ENCODE measurements at places on chromosomes 3 and 15. TPM values are rescaled to one million over a fixed set of nuclear protein-coding genes. Genes with fewer than 3 reads are reported as not detected.

DNA sequence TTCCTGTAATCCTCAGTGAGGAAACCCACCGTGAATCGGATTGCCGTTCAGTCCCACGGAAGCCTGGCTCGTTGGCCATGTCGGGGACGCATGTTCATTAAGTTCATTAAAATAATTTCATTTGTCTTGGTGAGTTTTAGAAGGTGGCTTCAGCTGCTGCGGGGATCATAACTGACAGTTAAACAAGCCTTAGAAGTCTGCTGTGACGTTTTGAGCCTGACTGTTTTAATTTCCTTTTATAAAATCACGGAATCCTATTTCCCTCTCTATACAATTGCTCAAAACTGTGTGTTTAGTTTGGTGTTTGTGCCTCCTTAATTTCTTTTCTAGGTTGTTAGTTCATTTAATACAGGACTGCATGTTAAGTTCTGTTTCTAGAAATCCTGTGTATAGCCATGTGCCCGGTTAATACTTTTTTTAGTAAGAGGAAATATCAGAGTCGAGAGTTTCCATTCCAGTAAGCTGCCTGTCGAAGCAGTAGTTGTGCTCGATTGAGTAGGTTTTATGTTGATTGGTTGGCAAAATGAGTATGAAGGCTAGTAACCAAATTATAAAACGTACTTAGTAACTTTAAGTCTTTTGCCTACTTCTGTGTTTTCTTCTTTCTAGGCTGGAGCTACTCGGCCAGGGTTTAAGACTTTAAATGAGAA is 705 bp downstream of the NIPA2 start:
- no peaks in the 10 kb centered on the region for H3K27me3 ChIP-seq
- peaks cover 39% of the 10 kb centered on the region for H3K4me1 ChIP-seq
- H3K27ac ChIP-seq, result peak overlapping the region; percentile 97

DNA sequence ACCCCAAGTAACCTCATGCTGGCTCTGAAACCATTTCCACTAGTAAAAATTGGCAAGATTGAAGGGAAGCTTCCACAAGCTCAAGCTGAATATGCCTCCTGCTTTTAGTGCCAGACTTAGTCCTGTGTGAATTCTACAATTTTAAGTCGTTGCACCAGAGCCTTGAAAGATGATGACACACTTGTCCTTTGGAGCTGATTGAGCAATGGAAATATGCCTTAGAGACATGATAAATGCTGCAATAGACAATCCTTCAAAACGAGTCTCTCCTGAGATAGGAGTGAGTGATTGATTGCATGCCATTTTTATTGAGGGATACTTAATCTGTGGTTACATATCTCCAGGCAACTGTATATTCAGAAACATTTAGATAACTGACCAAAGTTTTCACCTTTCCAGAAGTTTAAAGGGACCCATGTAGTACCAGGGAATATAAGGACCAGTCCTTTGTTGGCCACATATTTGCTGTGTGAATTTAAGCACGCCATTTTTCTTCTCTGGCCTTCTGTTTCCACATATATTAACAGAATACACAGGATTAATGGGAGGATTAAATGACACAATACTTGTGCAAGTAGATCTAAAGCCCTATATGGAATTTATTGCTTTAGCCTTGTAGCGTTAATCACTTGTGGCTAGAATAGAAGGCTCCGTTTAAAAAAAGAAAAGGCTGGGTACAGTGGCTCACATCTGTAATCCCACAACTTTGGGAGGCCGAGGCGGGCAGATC is 65.1 kb downstream of the PPARG start:
- H3K27ac ChIP-seq, result no peak overlapping the region
- no peaks in the 10 kb centered on the region for H3K36me3 ChIP-seq
- H3K4me1 ChIP-seq, result no peaks in the 10 kb centered on the region
- peaks cover 7% of the 10 kb centered on the region for H3K27me3 ChIP-seq

DNA sequence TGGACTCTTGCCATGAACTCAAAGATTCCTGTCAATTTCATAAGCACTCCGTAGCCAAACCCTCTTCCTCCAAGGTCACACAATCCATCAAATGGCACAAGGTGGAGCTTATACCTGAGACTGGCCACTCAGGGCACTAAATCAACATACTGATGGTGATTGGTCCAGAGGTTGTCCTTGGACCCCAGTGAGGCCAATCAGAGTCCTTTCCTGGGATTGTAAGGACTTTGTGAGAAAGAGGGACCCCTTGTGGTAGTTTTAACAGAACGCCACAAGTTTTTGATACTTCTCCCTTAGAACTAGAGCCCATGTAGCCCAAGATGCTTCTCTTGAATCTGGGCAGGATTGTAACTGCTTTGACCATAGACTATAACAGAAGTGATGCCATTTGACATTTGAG is 44.4 kb upstream of the LARS2 start:
- DNase-seq, result no peak
- H3K27me3 ChIP-seq, result peaks cover 2% of the 10 kb centered on the region
- no peak overlapping the region for H3K27ac ChIP-seq
- H3K4me3 ChIP-seq, result no peak overlapping the region

DNA sequence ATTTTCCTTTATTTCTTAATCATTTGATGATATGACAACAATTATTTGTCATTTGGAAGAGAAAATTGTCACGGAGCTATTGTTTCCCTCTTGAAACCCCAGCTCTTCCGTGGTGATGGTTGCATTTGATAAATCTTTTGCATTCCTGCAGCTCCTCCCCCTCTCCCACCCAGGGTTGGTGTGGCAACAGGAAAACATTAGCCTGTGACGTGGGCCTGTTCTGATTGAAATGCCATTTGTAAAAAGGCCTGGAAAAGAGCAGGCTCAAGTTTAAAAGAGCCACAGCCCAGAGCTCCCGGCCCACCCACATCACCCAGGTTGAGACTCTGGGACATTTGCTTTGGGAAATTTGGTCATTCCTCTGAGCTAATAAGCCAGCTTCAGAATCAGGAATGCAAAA is 282.5 kb downstream of the RPLP1 start:
- H3K27ac ChIP-seq, result no peak overlapping the region
- no peak for DNase-seq
- no peaks in the 10 kb centered on the region for H3K36me3 ChIP-seq
- peaks cover 20% of the 10 kb centered on the region for H3K27me3 ChIP-seq
- no peaks in the 10 kb centered on the region for H3K4me1 ChIP-seq
- no peak overlapping the region for H3K4me3 ChIP-seq

GRCh38 chr3:114660124-114660523 is 366.3 kb downstream of the TIGIT start:
- H3K4me1 ChIP-seq, result peaks cover 13% of the 10 kb centered on the region
- H3K27me3 ChIP-seq, result no peaks in the 10 kb centered on the region
- H3K27ac ChIP-seq, result no peak overlapping the region
- no peak for DNase-seq

DNA sequence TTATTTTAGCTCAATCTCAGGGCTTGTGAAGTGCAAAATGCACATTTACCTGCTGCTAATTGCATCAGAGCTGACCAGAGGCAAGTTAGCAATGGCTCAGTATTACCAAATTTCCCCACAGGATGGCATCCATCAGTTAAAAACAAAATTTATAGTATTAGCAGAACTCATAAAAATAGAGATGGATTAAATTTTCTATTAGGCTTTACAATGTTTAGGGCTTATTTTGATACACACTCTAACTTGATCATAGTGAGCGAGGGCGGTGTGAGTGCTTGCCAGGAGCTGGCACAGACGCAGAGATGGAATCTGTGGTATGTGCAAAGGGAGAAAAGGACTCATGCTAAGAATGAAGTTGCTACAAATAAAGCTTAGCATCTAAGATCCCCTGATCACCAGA is 241.0 kb downstream of the NSUN3 start:
- no peak overlapping the region for H3K27ac ChIP-seq
- no peaks in the 10 kb centered on the region for H3K27me3 ChIP-seq
- no peak for DNase-seq
- no peaks in the 10 kb centered on the region for H3K4me1 ChIP-seq

GRCh38 chr3:15467227-15468181 is 40.1 kb downstream of the EAF1 start:
- H3K27ac ChIP-seq, result no peak overlapping the region
- H3K27me3 ChIP-seq, result no peaks in the 10 kb centered on the region
- no peak overlapping the region for H3K4me3 ChIP-seq
- no peak for DNase-seq
- no peaks in the 10 kb centered on the region for H3K36me3 ChIP-seq

- H3K4me3 ChIP-seq, result no peak overlapping the region
- H3K27ac ChIP-seq, result no peak overlapping the region
- H3K4me1 ChIP-seq, result no peaks in the 10 kb centered on the region
- no peaks in the 10 kb centered on the region for H3K36me3 ChIP-seq
- no peak for DNase-seq
Observed at GRCh38 chr3:170953736-170954135, 45.3 kb upstream of the EIF5A2 start.

DNA sequence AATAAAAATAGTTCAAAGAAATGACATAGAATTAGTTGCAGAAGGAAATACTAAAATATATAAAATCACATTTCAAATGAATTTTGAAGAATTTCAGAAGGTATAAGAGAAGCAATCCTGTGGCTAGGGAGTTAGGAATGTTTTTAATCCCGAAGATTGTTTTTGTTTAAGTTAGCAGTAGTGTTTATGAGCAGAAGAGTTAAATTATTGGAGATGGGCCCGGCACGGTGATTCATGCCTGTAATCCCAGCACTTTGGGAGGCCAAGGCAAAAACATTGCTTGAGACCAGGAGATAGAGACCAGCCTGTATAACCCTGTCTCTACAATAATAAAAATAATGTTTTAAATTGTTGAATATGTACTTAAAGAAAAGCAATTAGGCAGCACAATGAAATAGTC is 432.5 kb downstream of the MFSD1 start:
- no peak overlapping the region for H3K27ac ChIP-seq
- DNase-seq, result no peak
- no peaks in the 10 kb centered on the region for H3K4me1 ChIP-seq

- no peak overlapping the region for H3K4me3 ChIP-seq
- DNase-seq, result no peak
- peaks cover 4% of the 10 kb centered on the region for H3K27me3 ChIP-seq
- no peaks in the 10 kb centered on the region for H3K4me1 ChIP-seq
Observed at GRCh38 chr3:146594843-146595482, 10.2 kb downstream of the PLSCR5 start.

DNA sequence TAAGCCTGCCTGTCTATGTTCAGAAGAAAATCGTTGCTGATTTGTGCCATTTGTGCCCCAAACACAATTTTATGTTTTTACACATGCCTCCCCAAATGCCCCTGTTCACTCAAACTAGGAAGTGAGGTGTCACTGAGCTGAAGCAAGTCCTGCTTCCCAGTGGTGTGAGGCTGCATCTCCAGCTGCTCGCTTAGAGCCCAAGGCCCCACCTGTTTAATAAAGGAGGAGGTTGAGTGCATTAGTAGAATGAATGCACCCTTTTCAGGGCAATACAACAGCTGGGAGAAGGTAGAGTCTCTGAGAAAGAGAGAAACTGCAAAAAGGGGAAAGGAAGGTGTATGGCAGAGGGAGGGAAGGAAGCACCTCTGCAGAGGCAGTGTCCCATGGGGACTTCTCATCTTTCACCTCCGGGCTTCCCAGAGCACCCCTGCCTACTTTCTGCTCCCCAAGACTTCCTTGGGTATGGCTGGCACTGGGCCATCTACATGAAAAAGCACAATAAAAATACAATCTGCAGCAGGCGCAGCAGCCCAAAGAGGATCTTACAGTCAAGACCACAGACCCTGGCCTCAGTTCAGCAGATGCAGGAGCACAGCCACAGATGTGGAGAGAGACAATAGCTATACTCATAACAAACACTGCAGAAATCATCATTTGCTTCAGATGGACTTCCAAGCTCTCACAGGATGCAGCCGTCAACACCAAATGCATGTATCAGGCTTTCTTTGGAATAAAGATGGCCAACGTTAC is 165.9 kb downstream of the POLR2M start:
- H3K4me1 ChIP-seq, result peaks cover 9% of the 10 kb centered on the region
- peaks cover 25% of the 10 kb centered on the region for H3K27me3 ChIP-seq
- no peak for DNase-seq
- H3K36me3 ChIP-seq, result no peaks in the 10 kb centered on the region

DNA sequence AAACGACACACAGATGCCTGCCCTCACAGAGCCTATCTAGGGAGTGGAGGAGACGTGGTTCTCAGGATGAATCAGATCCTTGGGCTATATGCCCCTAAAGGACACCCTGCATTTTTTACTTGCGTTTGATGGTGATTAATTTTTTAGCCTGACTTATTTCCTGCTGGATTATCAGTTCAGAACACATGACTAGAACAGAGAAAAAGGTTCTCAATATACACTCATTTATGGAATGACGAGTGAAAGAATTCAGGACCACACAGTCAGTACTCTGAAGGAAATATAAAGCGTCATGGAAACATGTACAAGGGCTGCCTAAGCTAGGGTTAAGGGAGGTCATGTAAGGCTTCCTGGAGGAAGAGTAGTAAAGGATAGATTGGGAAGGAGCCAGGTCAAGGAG is 121.8 kb downstream of the SSR3 start:
- no peaks in the 10 kb centered on the region for H3K36me3 ChIP-seq
- H3K4me1 ChIP-seq, result no peaks in the 10 kb centered on the region
- H3K27ac ChIP-seq, result no peak overlapping the region
- peaks cover 11% of the 10 kb centered on the region for H3K27me3 ChIP-seq

GRCh38 chr15:94107652-94108051 is 123.7 kb upstream of the MCTP2 start:
- no peak overlapping the region for H3K4me3 ChIP-seq
- H3K27me3 ChIP-seq, result peaks cover 6% of the 10 kb centered on the region
- H3K4me1 ChIP-seq, result no peaks in the 10 kb centered on the region

GRCh38 chr15:66707310-66708082 is 5.5 kb downstream of the SMAD6 start:
- H3K4me1 ChIP-seq, result peaks cover 5% of the 10 kb centered on the region
- DNase-seq, result no peak
- no peaks in the 10 kb centered on the region for H3K36me3 ChIP-seq
- peaks cover 15% of the 10 kb centered on the region for H3K27me3 ChIP-seq
- no peak overlapping the region for H3K4me3 ChIP-seq

DNA sequence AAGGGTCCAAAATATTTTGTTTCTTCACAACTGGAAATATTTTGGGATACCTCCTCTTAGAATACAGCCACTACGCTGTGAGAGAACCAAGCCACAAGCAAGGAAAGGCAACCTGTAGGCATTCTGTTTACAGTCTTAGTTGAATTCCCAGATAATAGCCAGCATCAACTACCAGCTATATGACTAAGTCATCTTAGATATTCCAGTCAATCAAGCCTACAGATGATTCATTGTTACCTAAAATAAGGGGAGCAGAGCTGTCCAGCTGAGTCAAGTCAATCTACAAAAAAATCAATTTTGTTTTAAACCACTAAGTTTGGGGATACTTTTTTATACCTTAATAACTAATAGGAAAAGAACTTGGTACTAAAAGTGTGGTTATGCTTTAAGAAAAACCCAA is 526.4 kb upstream of the DPPA4 start:
- H3K27ac ChIP-seq, result no peak overlapping the region
- H3K4me1 ChIP-seq, result no peaks in the 10 kb centered on the region
- H3K4me3 ChIP-seq, result no peak overlapping the region
- no peaks in the 10 kb centered on the region for H3K36me3 ChIP-seq
- H3K27me3 ChIP-seq, result no peaks in the 10 kb centered on the region

- H3K36me3 ChIP-seq, result no peaks in the 10 kb centered on the region
- no peaks in the 10 kb centered on the region for H3K4me1 ChIP-seq
Observed at GRCh38 chr3:184531626-184532280, 29.8 kb upstream of the EPHB3 start.

NR1I2 gene
- total RNA-seq, result 1.1 TPM

RTP1 gene
- not detected for total RNA-seq

EBLN2 gene
- 9.4 TPM for total RNA-seq

ZNF148 gene
- total RNA-seq, result 46.6 TPM

RBP2 gene
- total RNA-seq, result not detected

TKT gene
- 154 TPM for total RNA-seq

NAALADL2 gene
- not detected for total RNA-seq

FNDC3B gene
- 8.0 TPM for total RNA-seq

SLC24A5 gene
- not detected for total RNA-seq

TM4SF18 gene
- not detected for total RNA-seq

APOD gene
- total RNA-seq, result 0.20 TPM

GOLGA8T gene
- total RNA-seq, result not detected
